NCI-H446 treated with DMSO at 0.1 percent for 48 hours (cell line): ENCODE measurements at places on chromosomes 12 and 14.

DNA sequence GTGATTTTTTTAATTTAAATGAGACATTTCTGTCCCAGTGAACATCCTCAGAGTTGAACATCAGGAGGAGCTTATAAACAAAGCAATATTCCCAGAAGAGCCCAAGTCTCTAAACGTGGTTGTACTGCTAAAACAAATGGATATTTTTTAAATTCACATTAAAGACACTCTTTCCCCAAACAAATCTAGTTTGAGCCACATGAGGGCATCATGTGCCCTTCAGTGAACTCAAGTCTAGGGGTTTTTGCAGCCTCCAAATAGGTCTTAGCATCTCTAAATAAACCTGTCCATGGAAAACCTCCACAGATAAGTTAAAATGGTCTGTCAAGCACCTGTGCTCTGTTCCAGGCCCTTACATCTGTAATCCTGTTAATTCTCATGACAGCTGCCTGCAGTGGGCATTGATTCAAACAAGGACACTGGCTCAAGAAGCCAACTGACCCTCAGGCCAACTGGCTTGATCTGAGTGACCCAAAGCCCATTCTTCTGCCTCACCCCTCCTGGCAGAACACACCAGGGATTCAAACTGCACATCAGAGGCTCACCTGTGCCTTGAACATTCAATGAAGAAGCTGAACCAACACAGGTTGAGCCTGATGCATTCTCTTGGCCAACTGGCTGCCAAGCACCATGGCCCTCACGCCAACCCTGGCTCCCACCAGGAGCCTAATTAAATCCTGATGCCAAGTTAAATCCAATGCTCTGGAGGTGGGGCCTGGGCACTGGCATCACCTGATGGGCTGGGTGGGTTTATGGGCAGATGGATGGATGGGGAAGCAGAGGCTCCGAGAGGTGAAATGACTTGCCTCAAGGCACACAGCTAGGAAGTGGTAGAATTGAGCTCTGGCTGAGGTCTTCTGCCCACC is 8.6 kb downstream of the ISCU start:
- no peak for DNase-seq

DNA sequence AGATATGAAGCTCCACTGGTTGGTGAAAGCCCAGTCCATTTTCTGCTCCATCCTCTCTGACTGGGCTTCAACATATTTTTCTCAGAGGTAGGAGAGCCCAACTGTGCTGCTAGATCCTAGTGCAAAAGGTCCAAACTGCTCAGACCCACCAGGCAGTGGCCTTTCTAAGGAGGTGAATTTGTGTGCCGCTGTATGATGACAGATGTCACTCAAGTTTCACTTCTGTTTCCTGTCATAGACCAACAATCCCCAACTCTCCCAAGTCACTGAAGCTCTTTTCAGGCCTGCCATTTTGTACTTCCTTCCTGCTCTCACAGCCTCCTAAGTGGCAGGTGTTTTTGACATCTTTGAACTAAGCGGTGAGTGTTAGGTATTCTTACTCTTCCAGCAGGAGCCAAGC is 16.4 kb upstream of the RNASE4 start:
- DNase-seq, result no peak

- DNase-seq, result no peak
These were observed 160.6 kb upstream of the HMGA2 start for GRCh38 chr12:65663648-65664047.

- DNase-seq, result no peak
These were observed 57.9 kb downstream of the FUT8 start for GRCh38 chr14:65470404-65470880.

GRCh38 chr12:6573001-6573400 is 4.9 kb upstream of the NOP2 start:
- DNase-seq, result no peak

GRCh38 chr12:80161612-80162011 is 62.3 kb downstream of the OTOGL start:
- no peak for DNase-seq

DNA sequence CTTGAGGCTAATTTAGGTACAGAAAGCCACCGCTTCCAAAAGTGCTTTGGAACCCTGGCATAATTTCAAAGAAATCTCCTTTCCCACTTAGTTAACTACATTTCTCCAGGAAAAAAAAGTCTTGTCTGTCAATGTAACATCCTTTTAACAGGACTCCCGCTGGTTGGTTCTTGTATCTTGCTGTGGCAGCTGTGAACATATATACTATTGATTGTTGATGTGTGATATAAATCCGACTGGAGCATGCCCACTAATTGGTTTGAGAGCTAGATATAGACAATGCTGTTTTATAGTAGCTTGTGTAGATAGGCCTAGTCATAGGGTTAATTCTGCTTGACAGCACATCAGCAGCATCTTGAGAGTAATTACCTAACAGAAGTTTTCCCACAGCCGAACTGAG is 89.6 kb downstream of the MSRB3 start:
- DNase-seq, result no peak

GRCh38 chr14:91750634-91751198 is 18.8 kb upstream of the CATSPERB start:
- DNase-seq, result no peak

GRCh38 chr12:28331130-28331529 is 140.9 kb downstream of the CCDC91 start:
- DNase-seq, result no peak

- DNase-seq, result no peak
These were observed 81.3 kb downstream of the MOK start for GRCh38 chr14:102223682-102224081.
